Fibroblast of skin of left quadriceps (primary cell): ENCODE measurements at places on chromosomes 11 and 22.

DNA sequence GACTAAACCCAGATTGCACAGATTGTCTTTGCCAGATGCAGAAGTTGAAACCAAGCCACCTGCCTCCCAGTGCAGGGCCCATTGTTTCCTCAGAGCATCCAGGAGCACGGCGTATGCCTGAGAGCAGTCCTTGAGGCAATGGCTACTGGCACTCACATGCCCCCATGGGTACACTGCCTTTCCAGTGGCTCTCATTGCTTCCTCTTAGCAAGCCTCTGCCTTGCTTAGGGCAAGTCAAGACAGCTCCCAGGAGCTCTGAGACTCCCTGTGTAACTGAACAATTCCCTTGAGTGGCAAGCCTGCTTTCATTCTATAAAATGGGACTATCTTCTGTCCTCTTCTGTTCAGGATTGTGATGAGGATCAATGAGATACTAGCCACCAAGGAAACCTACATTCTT is 4.1 kb downstream of the SYTL2 start:
- no peak for DNase-seq

GRCh38 chr22:35950262-35950661 is 78.4 kb downstream of the RBFOX2 start:
- DNase-seq = no peak

DNA sequence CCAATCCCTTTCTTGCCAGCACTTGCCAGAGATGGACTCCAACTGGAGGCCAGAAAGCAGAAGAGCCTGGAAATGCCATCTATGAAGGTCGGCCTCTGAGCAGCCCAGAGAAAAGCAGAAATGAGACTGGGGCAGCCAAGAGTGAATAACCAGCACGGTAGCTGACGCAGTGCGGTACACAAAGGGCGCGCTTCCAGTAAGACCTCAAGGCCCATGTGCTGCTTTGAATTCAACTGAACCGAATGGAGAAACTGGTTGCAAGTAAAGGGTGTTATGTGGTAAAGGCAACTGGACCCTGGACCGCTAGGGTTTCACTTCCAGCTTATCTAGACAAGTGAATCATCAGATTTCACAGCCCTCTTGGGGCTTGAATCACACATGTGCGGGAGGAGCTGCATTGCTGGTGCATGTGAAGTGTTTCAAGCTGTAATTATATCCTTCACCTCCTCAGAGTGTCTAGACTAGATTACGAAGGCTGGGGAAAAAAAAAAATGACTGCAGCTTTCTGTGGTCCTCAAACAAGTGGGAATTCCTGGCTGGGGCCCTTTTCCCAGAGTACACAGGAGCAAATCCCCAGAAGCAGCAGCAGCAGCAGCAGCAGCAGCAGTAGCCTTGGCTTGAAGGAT is 128.9 kb downstream of the CCDC34 start:
- DNase-seq = peak; percentile 99

GRCh38 chr11:105220121-105220520 is 80.6 kb upstream of the CARD18 start:
- DNase-seq = no peak

GRCh38 chr22:17104336-17104935 is 16.7 kb downstream of the TMEM121B start:
- DNase-seq = no peak

GRCh38 chr11:103420593-103420992 is 311.4 kb downstream of the DYNC2H1 start:
- no peak for DNase-seq

DNA sequence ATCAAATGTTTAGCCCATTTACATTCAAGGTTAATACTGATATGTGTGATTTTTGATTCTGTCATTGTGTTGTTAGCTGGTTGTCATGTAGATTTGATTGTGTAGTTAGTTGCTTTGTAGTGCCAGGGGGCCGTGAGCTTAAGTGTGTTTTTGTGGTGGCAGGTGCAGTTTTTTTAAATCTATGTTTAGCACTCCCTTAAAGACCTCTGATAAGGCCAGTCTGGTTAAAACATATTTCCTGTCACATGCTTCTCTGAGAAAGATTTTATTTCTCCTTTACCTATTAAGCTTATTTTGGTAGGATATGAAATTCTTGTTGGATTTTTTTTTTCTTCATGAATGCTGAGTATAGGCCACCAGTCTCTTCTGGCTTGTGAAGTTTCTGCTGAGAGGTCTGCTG is 540.6 kb downstream of the LUZP2 start:
- no peak for DNase-seq

DNA sequence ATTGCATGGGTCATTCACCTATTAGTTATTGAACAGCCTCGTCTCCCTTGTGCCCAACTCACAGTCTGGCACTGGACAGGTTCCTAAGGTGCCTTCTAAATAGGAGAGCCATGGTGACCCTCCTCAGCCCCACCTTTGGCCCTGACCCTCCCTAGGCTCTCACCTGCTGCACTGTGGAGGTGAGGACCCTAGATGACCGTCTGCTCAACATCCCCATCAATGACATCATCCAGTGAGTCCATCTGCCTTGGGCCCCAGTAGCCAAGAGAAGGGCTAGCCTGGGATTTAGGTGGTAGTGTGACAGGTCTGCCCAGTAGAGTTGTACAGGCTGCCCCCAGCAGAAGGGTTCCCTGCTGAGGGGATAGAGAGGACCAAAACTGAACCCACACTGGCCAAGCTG is 13.6 kb downstream of the UCP2 start:
- no peak for DNase-seq

DNA sequence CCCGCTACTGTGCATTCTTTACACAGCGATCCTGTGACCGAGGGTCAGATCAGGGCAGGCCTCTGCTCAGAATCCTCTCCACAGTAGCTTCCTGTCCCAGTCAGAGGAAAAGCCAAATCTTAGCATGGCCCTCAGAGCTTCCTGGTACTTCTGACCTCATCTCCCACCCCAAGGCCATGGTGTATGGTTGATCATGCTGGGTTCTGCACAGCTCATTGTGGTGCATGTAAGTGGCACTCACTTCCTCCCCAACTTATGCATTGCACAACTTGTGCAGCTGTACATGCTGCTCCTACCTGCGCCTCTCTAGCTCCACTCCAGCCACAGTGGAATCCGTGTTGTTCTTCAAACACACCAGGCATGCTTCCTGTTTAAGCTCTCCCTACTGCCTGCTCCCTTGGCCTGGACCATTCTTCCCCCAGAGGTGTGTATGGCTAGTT is 20.3 kb downstream of the BMAL1 start:
- no peak for DNase-seq

- no peak for DNase-seq
Observed at GRCh38 chr11:2857276-2857675, 28.3 kb downstream of the CDKN1C start.

- peak; percentile 74 for DNase-seq
Observed at GRCh38 chr11:95505927-95506426, 275.0 kb upstream of the SESN3 start.

GRCh38 chr11:15901790-15902189 is 454.6 kb downstream of the SOX6 start:
- no peak for DNase-seq

DNA sequence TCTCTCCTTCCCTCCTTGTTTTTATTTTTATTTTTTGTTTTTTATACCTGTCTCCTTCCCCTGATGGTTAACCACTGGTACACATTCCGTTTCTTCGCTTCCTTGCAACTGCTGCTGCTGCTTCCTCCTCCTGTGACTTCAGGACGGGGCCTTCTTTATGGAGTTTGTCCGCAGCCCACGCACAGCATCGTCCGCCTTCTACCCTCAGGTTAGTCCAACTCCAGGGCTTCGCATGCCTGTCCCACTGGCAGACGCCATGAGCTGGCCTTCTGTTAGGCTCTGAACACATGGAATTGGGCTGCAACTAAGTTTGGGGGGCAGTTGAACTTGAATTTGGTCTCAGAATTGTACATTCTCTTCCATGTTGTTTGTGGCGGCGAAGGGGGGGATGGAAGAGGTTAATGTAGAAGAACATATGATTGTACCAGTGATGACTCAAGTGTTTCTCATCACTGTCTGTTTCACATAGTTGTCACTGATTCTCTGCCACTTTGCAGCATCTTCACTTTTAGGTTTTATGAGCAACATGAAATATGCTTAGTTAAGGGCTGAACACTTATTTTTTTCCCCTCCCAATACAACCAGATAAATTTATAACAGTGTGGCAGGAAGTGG is 83.0 kb upstream of the YWHAH start:
- DNase-seq = no peak

- no peak for DNase-seq
Observed at GRCh38 chr11:77094841-77095365, 7.7 kb upstream of the OMP start.

- DNase-seq = no peak
Observed at GRCh38 chr11:126354631-126355323, 709 bp upstream of the ST3GAL4 start.

GRCh38 chr22:41799486-41800347 is 762 bp upstream of the CCDC134 start:
- no peak for DNase-seq

- DNase-seq = no peak
Observed at GRCh38 chr22:29044657-29045176, 16.9 kb downstream of the C22orf31 start.

GRCh38 chr11:78292109-78292803 is 103.5 kb downstream of the USP35 start:
- no peak for DNase-seq

- DNase-seq = no peak
Observed at GRCh38 chr22:17860220-17860965, 86.1 kb upstream of the BID start.

GRCh38 chr11:82210011-82210410 is 523.7 kb downstream of the FAM181B start:
- no peak for DNase-seq

- DNase-seq = no peak
Observed at GRCh38 chr11:73389134-73389525, 12.9 kb downstream of the RELT start.

- DNase-seq = no peak
Observed at GRCh38 chr22:33110562-33111163, 52.5 kb upstream of the SYN3 start.

DNA sequence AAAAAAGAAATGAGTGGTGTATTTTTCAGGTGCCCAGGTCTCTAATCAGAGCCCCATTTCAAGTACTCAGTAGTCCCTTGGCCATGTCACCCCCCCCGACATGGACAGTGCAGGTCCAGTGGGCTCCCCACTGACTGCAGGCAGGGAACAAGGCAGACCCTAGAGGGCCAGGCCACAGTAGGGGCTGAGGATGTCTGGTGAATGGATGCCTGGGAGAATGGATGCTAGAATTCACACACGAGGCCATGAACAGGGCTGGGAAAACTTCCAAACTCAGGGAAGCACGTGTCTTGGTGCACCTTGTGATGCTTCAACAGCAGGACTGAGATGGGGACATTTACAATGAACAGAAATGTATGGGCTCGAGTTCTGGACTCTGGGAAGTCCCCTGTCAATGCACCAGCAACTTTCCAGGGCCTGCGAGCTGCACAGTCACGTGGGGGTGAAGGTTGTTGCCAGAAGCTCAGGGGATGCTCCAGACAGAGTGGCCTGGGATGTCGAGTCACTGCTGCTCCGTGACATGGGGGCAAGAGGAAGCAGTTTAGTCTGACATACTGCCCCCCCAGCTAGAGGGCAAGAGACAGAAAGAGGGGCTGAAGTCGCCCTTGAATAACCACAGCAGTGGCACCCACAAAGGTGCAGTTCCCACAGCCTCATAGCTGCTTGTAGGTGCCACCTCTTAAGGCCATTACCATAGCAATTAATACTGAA is 3.1 kb downstream of the APOBEC3G start:
- no peak for DNase-seq

DNA sequence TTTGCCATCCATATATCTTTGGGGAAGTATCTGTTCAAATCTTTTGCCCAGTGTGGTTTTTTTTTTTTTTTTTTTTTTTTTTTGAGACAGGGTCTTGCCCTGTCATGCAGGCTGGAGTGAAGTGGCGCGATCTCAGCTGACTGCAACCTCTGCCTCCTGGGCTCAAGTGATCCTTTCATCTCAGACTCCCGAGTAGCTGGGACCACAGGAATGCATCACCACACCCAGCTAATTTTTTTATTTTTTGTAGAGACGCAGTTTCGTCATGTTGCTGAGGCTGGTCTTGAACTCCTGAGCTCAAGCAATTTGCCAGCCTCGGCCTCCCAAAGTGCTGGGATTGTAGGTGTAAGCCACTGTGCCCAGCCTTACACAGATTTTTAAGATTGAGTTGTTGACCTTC is 4.8 kb upstream of the FAM118A start:
- no peak for DNase-seq

- DNase-seq = no peak
Observed at GRCh38 chr11:1532014-1532586, 40.0 kb downstream of the DUSP8 start.
